CD4-positive, alpha-beta memory T cell (primary cell): ENCODE measurements at places on chromosomes 2 and 18.

GRCh38 chr2:155842103-155842502 lies 490.4 kb downstream of the NR4A2 start:
- DNase-seq, result no peak

DNA sequence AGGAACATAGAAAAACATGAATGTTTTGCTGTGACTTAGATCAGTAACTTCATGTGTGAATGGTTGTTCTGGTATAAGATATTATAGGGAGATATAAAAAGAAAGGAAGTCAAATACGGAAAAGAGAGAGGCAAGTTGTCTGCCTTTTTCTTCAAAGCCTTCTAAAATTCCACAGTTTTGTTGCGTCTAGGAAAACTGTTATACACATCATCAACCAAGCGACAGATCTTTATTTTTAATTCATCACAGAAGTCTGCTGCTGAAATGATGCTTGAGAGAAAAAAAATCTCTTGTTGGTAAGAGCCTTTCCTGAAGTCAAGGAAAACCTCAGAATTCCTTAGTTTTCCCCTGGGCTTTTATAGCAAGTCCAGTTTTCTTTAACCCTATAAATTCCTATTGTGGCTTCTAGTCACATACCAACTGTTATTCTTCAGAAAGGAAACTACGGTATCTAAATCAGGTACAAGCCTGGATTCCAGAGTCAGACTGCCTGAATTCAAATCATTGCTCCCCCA lies 36.3 kb upstream of the TANC1 start:
- DNase-seq, result no peak

- DNase-seq, result no peak
Measured at GRCh38 chr2:236849940-236850339, 235.7 kb upstream of the COPS8 start.

GRCh38 chr2:219744600-219744999 lies 117.2 kb downstream of the SLC4A3 start:
- DNase-seq, result no peak

DNA sequence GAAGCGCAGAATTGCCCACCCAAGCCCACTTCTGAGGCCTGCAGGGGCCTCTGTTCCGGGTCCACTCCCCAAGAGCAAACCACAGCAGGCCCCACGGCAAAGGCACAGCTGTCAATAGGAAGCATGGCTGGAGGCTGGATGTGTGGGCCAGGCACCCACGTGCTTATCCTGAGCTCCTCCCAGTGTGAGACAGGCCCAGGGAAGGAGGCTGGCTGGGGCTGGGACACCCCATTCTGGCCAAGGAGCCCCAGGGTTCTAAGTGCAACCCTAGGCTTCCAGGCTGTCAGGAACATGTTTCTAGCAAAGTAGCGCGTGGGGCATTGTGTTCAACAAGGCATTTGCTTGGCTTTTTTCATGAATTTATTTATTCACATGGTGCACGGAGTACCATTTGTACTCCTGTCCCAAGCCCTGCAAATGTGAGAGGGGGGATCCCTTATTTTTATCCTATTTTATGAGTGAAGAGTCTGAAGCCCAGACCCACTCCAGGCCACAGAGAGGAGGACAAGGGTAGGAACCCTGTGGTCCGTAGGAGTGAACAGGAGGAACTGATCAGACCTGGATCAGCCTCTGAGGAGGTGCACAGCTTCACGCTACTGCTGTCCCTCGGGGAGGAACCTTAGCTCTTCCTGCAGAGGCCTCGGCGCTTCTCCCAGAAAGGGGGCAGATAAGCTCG lies 6.1 kb upstream of the RAB17 start:
- no peak for DNase-seq

DNA sequence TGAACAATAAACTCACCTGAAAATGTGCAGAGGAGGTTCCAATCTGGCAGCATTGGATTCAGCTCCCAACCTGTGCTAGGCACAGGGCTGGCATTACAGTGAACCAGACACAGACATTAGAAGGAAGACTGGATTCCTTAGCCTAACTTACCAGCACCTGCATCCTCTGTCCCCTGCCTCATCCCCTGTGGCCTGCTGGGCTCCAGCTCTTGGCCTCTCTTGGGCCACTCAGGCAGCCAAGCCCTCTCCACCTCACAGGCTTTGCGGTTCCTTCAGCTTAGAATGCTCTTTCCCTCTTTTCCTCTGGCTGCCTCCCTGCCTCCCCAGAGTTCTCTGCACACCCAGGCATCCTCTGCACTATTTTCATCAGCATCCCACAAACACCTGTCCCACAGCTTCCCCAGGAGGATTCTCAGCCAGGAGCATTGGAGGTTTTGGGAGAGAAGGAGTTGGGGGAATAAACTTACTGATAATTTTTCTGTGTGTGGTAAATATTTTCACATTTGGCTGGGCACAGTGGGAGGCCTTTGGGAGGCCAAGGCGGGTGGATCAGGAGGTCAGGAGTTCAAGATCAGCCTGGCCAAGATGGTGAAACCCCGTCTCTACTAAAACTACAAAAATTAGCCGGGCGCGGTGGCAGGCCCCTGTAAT lies 132.0 kb downstream of the INHBB start:
- no peak for DNase-seq
